HepG2 (cell line): ENCODE measurements at places on chromosomes 1 and 21.

DNA sequence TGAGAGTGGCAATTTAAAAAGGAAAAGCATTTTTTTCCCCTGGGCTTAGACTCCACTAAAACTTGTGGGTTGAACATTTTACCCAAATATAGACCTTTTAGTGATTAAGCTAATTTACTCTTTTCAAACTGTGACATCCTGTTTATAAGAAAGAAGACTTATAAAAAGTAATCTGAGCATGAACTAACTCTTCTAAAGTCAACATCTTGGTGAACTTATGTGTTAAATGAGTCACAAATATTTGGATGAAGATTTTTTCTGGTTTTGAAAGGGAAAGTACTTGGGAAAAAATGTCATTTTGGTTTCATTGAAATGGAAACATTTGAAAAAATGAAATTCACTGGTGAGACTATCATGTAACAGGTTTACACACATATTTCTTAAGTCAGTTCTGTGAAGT, 109.8 kb downstream of the KCNK2 start:
- H3K36me3 ChIP-seq: no peaks in the 10 kb centered on the region
- H3K27ac ChIP-seq: no peak overlapping the region
- H3K4me3 ChIP-seq: no peak overlapping the region
- DNase-seq: no peak

- peaks cover 8% of the 10 kb centered on the region; the same call in 1 of the 2 replicates for H3K27me3 ChIP-seq
- no peak for DNase-seq
- no peak overlapping the region for H3K27ac ChIP-seq
- H3K4me3 ChIP-seq: no peak overlapping the region
- peaks cover 11% of the 10 kb centered on the region for H3K4me1 ChIP-seq
Measured at GRCh38 chr1:11720033-11720376, 15.9 kb upstream of the AGTRAP start.

- no peaks in the 10 kb centered on the region for H3K36me3 ChIP-seq
- H3K27ac ChIP-seq: no peak overlapping the region
- peaks cover 10% of the 10 kb centered on the region; the same call in 1 of the 2 replicates for H3K4me1 ChIP-seq
Measured at GRCh38 chr1:62746086-62746808, 37.7 kb upstream of the ATG4C start.

- no peaks in the 10 kb centered on the region for H3K4me1 ChIP-seq
- no peaks in the 10 kb centered on the region for H3K36me3 ChIP-seq
- H3K27ac ChIP-seq: no peak overlapping the region
- no peak overlapping the region for H3K4me3 ChIP-seq
- no peaks in the 10 kb centered on the region for H3K27me3 ChIP-seq
Measured at GRCh38 chr1:240732390-240732789, 120.4 kb upstream of the GREM2 start.

- no peak for DNase-seq
- no peaks in the 10 kb centered on the region for H3K36me3 ChIP-seq
- H3K4me1 ChIP-seq: no peaks in the 10 kb centered on the region
- no peak overlapping the region for H3K4me3 ChIP-seq
- no peaks in the 10 kb centered on the region for H3K27me3 ChIP-seq
- H3K27ac ChIP-seq: no peak overlapping the region
Measured at GRCh38 chr1:2650967-2651645, 18.3 kb upstream of the MMEL1 start.

DNA sequence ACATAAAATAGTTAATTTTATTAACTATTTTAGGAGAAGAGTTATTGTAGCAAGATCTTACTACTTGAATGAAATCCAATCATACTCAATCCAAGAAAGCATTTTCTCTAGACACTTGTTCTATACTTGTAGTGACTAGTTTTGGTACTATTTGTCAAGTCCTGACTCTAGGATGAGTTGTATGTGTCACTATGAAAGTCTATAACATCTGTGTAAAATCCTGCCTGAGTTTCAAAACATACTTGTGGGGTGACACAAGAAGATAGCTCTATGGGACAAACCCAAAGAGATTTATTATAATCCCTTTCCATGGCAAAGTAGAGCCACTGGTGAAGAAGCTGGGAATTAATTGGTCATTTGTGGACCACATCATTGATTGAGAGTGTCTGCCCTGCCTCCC, 1042.2 kb upstream of the ADGRL4 start:
- H3K4me3 ChIP-seq: no peak overlapping the region
- no peak overlapping the region for H3K27ac ChIP-seq
- no peaks in the 10 kb centered on the region for H3K27me3 ChIP-seq
- H3K4me1 ChIP-seq: no peaks in the 10 kb centered on the region
- no peaks in the 10 kb centered on the region for H3K36me3 ChIP-seq
